ENCODE measurements at places on chromosomes 7 and 10. TPM values are rescaled to one million over a fixed set of nuclear protein-coding genes. Genes with fewer than 3 reads are reported as not detected.
A peak's percentile ranks its signal among the peaks of the same experiment; 100 is the strongest.

The PRR15 gene
- total RNA-seq = 0.20 TPM

The IDI2 gene
- total RNA-seq = not detected

- peak; percentile 69 for DNase-seq
Measured at GRCh38 chr7:45657890-45658715, 83.9 kb downstream of the ADCY1 start.

GRCh38 chr7:47188653-47189315, 393.1 kb downstream of the TNS3 start:
- no peak for DNase-seq

DNA sequence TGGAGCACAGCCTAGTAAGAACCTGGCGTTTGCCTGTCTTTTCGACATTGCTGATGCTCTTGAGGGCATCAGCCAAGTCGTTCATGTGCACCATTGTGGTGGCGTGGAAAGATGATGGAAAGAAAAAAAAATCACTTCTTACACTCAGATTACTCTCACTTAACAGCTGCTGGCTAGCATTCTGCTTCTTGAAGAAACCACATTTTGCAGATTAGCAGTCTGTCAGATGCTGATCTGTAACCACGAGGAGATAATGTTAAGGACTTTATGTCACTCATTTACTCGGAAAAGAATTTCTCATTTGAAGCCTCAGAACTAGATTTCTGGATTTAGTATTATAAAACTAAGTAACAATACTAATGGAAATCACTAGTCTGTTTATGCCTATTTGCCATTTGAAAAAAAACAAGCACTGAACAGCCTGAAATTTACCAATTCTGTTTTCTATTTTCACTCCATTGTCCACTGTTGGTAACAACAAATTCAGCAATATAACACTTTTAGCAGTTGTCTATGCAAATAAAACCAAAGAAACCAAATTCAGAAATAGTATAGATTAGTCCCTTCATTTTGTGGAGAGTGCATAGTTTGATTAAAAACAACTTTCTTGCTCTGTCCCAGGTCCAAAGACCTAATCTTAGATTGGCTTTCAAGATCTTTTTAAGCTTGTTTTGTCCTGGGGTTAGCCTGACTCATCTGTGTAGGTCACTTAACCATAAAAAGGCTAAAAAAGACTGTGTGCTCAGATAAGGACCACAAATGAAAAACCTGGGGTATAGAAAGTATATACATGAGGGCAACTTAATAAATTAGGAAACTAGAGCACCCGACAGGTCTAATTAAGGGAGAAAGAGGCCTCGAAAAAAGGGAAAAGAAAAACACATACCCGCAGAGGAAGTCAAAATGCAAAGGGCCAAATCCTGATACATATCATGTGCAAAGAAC, 67.5 kb downstream of the NT5C2 start:
- DNase-seq = no peak
